Activated T-helper 2 cell treated with anti-CD3 and anti-CD28 coated beads, Interferon-gamma antibody, Interleukin-2, Interleukin-4, amounts not matched to agents 10 μg/mL and 5 μg/mL and 100 μg/mL, durations not matched to agents 14 hours and 24 hours and 36 hours (primary cell): ENCODE measurements at places on chromosomes 5 and 9.

- no peak for DNase-seq
- H3K36me3 ChIP-seq = no peaks in the 10 kb centered on the region
- H3K4me3 ChIP-seq = no peak overlapping the region
- peaks cover 7% of the 10 kb centered on the region for H3K27me3 ChIP-seq
- peaks cover 2% of the 10 kb centered on the region for H3K4me1 ChIP-seq
Observed at GRCh38 chr5:178413988-178414387, 176.2 kb downstream of the COL23A1 start.

GRCh38 chr5:114101153-114101552 lies 260.7 kb upstream of the KCNN2 start:
- DNase-seq = no peak
- no peaks in the 10 kb centered on the region for H3K27me3 ChIP-seq
- no peaks in the 10 kb centered on the region for H3K36me3 ChIP-seq

DNA sequence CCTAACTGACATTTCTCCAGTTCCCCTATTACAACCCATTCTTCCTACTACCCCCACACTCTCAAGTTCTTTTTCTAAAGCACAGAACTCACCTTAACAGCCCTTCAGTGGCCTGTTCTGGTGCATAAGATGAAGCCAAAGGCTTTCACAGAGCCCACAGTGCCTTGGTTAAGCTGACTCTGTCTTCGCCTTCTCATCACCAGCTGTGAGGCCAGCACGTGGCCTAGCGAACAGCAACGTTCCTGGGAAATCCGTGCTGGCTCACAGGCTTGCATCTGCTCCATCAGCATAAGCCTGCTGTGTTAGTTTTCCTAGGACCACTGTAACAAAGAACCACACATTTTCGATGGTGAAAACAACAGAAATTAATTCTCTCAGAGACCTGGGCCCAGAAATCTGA lies 67.9 kb upstream of the LPAR1 start:
- H3K4me1 ChIP-seq = no peaks in the 10 kb centered on the region
- no peaks in the 10 kb centered on the region for H3K27me3 ChIP-seq
- no peak overlapping the region for H3K4me3 ChIP-seq
- H3K36me3 ChIP-seq = no peaks in the 10 kb centered on the region

DNA sequence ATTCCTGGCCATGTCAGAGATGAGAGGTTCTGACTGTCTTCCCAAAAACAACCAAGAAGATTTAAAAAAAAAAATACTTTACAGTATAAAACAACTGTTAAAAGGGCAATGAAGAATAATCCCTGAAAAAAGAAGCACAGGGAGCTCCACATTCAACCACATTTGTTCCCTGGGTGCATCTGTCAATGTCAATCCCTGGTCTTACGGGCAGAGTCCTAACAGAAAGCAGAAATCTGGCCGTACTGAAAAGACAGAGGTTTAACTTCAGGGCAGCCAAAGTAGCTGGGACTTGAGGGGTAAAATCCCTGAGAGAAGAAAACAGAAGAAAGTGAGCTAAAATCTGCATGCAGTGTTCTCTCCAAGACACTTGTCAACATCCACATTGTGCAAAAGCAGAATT lies 76.6 kb downstream of the RICTOR start:
- DNase-seq = no peak
- peaks cover 12% of the 10 kb centered on the region for H3K4me1 ChIP-seq
- H3K27ac ChIP-seq = no peak overlapping the region
- peaks cover 58% of the 10 kb centered on the region for H3K36me3 ChIP-seq
- H3K27me3 ChIP-seq = no peaks in the 10 kb centered on the region
- no peak overlapping the region for H3K4me3 ChIP-seq

DNA sequence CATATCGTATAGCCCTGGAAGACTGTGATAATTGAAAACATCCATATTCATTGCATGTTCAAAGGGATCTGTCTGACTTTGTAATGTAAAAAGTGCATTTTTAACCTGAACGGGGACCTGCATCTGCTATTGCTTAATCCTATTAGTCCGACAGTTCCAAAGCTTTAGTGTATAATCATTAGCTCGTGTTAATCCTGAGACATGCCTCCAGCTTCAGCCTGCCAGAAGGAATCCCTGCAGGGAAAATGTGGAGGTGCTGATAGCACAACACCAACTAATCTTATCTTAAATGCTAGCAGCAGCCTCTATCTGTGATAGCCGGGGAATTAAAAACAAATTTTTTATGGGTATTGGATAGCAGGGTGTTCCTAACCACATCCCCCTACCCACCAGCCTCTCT lies 495.2 kb downstream of the TLE4 start:
- no peak overlapping the region for H3K4me3 ChIP-seq
- no peak for DNase-seq

GRCh38 chr5:80554646-80555045 lies 15.4 kb downstream of the ANKRD34B start:
- no peaks in the 10 kb centered on the region for H3K4me1 ChIP-seq
- peaks cover 31% of the 10 kb centered on the region for H3K27me3 ChIP-seq
- DNase-seq = no peak
- no peak overlapping the region for H3K27ac ChIP-seq

DNA sequence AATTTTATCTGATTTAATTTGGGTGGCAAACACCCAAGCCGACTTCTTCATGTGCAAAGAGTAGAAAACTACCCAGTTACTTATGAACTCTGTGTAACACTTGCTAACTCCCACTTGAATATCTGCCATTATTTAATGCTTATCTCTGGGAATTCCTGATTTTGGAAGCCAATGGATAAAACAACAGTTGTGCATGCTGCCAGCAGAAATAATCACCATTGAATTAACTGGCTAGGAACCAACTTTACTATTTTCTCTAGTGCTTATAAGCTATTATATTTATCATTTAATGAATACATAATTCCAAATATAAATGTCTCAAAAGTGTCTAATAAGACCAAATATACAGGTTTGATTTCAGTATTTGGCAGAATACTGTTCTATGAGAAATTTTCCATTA lies 85.7 kb downstream of the IZUMO3 start:
- H3K36me3 ChIP-seq = no peaks in the 10 kb centered on the region
- H3K27ac ChIP-seq = no peak overlapping the region
- H3K27me3 ChIP-seq = no peaks in the 10 kb centered on the region

GRCh38 chr9:20319641-20320337 lies 302.5 kb downstream of the MLLT3 start:
- no peaks in the 10 kb centered on the region for H3K36me3 ChIP-seq
- H3K4me3 ChIP-seq = no peak overlapping the region
- no peaks in the 10 kb centered on the region for H3K27me3 ChIP-seq
- H3K27ac ChIP-seq = peak overlapping the region; percentile 24
- H3K4me1 ChIP-seq = peaks cover 41% of the 10 kb centered on the region

DNA sequence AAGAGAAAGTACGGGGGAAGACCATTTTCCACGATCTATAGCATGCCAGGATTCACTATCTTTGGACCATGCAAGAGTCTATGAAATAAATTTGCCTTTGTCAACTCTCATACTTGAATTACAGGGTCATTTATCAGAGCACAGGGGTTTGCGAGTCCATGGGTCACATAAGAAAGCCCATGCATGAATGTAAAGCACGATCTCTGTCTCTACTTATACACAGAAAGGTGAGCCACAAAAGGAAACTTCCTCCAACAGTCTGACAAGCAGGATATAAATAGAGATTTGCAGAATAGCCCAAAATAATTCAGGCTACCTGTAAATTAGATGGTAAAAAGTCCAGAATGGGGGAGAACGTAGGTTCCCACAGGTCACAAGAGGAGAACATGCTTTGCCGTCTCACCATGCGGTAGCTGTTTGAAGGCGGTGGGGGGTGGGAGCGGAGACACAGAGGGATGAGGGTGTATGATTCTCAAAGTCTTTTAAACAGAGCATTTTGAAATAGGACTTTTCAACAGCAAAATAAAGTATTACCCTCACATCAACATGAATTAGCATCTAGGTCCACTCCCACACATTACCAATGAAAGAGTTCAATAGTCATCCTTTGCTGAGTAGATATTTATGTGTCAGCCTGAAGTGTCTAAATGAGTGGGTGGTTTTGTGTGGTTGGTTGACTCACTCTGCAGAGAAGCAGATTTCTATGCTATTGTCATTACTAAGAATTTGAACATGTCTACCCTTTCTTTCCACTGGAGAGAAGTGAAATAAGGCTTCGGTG lies 279.7 kb downstream of the EBF1 start:
- no peaks in the 10 kb centered on the region for H3K27me3 ChIP-seq
- H3K4me1 ChIP-seq = peaks cover 39% of the 10 kb centered on the region
- H3K4me3 ChIP-seq = no peak overlapping the region
- DNase-seq = no peak
- H3K27ac ChIP-seq = peak overlapping the region; percentile 18

DNA sequence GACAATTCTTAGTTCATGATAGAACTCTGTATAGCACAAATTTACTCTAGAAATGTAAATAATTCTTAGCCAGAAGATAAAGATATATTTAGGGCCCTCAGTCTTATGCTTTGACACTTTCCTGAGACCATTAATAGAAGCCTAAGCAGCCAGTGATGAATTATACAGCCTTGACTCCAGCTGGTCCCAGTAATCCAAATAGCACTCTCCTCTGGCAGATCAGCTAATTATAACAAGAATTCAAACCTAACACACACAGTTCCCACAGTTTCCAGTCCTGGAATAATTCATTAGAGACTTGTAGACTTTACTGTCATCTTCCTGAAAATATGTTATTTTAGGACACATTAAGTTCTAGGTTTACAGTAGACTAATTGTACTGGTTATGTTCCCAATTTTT lies 50.4 kb downstream of the SHOC1 start:
- H3K4me1 ChIP-seq = peaks cover 2% of the 10 kb centered on the region
- no peak overlapping the region for H3K27ac ChIP-seq
- H3K4me3 ChIP-seq = no peak overlapping the region
- no peak for DNase-seq
- no peaks in the 10 kb centered on the region for H3K27me3 ChIP-seq

DNA sequence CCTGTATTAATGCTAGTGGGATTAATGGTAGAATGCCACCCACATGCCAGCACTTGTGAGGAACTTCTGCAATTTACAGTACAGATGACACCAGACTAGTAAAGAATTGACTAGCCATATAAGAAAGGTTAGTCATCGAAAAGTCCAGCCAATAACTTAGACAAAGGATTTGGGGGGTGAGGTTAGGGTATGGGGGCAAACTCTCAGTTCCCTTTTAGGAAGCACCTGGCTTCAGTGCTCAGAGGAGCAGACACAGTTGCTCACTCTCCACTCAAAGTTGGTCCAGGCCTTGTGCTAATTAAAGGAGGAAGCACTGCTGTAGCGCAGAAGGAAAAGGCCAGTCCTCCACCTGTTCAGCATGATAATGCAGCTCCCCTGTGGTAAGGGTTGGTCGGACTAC lies 25.2 kb downstream of the TGFBR1 start:
- peaks cover 70% of the 10 kb centered on the region for H3K36me3 ChIP-seq
- peaks cover 50% of the 10 kb centered on the region for H3K4me1 ChIP-seq
- no peak for DNase-seq

- peaks cover 29% of the 10 kb centered on the region for H3K36me3 ChIP-seq
- H3K27me3 ChIP-seq = no peaks in the 10 kb centered on the region
- no peak overlapping the region for H3K4me3 ChIP-seq
- no peak overlapping the region for H3K27ac ChIP-seq
Observed at GRCh38 chr5:16593013-16593412, 23.8 kb downstream of the RETREG1 start.
